ENCODE measurements at places on chromosomes 16 and 17.
A peak's percentile ranks its signal among the peaks of the same experiment; 100 is the strongest.

- DNase-seq = peak; percentile 29
Measured at GRCh38 chr17:47338026-47338425, 14.3 kb downstream of the EFCAB13 start.

GRCh38 chr16:11450136-11450535 is 104.9 kb downstream of the RMI2 start:
- no peak for DNase-seq

GRCh38 chr16:57735755-57736418 is at the start of gene KATNB1:
KATNB1 (plus strand) TSS chr16:57735770; CDS start chr16:57737244, 1,474 bp downstream.
- peak; percentile 37 for DNase-seq

DNA sequence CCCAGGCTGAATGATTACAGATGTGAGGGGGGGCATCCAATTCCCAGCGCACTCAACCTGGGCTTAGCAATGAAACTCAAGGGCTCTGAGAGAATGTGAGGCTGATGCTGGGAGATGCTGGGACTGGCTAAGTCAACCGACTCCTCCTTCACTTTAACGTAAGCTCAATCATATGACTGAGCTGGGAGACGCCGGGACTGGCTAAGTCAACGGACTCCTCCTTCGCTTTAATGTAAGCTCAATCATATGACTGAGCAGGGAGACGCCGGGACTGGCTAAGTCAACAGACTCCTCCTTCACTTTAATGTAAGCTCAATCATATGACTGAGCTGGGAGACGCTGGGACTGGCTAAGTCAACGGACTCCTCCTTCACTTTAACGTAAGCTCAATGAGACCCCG is 179.4 kb downstream of the VPS53 start:
- DNase-seq = no peak

DNA sequence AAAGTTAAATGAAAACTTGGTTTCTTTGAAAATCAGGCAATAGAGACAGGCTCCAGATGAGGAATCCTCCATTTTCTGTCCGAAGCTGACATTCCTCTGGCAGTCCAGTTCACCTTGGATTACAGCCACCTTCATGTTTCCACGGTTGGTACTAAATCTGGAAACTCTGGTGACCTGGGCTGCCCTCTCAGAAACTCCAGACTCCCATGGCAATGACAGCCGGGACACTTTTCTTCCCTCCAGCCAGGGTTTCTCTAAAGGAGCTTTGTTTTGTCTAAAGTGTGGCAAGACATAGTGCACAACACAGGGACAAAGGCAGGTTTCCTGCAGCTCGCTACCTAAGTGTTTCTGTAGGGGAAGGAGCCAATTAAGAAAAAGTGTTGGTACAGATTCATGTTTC is 36.0 kb downstream of the CLUAP1 start:
- no peak for DNase-seq

DNA sequence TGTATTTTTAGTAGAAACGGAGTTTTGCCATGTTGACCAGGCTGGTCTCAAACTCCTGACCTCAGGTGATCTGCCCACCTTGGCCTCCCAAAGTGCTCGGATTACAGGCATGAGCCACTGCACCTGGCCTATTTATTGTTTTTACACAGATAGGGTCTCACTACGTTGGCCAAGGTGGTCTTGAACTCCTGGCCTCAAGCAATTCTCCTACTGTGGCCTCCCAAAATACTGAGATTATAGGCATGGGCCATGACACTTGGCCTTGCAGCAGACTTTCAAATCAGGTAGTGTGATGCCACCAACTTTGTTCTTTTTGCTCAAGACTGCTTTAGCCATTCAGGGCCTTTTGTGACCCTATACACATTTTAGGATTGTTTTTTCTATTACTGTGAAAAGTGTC is 61.7 kb upstream of the INTS2 start:
- DNase-seq = no peak

DNA sequence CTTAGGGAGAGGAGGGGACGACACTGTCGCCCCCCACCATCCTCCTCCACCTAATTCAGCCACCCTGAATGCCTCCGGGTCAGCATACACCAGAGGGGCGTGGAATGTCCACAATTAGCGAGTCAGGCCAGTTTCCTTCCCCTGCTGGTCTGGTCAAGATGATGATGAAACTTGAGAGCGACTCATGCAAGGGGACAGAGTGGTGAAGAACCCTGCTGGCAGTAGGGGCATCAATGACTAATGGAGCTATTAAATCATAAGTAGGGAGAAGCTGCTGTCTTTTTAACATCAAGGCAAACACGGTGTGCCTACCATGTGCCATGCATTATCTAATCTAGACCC is 7.2 kb downstream of the SPACA3 start:
- DNase-seq = peak; percentile 10

GRCh38 chr16:87604634-87605111 is 2.4 kb downstream of the JPH3 start:
- DNase-seq = no peak

GRCh38 chr16:30112197-30113030 is 923 bp downstream of the GDPD3 start:
- no peak for DNase-seq

DNA sequence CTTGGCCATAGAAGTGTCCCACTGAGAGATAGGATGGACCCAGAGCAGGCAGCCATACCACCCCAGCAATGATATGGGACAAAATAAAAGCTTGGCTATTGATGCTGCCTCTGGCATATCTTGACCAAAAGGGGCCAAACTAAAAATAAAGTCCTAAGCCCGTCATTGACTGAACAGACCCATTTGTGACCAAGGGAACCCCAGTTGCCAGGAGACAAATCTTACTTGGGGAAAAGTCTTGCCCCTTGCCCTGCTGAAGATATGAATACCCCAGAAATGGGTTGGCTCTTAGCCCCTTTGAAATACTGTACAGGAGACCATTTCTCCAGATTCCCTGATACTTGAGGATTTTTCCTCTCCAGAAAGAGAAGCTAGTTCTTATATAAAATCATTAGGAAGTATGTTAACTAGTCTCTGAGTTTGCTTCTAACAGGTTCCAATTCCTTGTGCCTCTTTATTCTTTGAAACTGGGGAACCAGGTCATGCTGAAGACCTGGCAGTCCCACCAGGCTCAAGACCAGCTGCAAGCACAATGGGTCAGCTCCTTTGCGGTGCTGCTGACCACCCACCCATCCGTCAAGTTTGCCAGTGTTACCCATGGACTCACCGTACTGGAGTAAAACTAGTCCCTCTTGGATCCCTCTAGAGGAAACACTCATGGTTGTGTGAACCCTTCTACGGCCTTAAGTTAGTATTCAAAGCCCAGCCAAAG is 31.0 kb upstream of the LCMT1 start:
- DNase-seq = no peak

DNA sequence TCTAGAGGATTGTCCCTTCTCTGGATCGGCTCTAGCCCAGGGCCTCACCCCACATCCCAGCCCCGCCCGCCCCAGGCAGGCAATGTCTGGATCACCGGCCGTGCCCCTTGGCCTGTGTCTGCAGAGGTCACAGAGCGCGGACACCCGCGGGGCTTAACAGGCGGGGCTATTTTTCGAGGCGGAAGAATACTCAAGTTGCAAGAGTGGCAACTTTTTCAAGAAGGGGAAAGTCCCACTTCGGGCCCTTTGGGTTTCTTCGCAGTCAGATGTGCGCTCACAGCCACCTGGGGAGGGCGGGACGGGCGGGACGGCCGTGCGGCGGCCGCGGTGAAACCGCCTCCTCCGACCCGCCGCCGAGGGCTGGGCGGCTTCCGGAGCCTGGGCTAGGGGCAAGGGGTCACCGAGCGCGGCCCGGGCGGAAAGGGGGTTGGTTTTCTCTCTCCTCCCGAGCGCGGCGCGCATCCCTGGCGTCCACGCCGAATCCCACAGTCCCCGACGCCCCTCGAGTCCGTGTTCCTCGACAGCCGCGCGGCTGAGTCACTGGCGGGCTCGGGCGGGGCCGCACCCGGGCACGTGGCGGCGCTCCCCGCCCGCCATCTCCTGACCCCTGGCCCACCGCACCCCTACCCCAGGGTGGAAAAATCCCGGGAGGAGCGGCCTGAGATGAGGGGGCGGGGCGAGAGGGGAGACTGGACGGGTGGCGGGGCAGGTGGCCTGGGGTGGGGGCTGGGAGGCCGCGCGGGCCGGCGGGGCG is 1.2 kb upstream of the PFN1 start:
- peak; percentile 74 for DNase-seq

- no peak for DNase-seq
Measured at GRCh38 chr16:53855511-53855910, 151.6 kb downstream of the FTO start.

DNA sequence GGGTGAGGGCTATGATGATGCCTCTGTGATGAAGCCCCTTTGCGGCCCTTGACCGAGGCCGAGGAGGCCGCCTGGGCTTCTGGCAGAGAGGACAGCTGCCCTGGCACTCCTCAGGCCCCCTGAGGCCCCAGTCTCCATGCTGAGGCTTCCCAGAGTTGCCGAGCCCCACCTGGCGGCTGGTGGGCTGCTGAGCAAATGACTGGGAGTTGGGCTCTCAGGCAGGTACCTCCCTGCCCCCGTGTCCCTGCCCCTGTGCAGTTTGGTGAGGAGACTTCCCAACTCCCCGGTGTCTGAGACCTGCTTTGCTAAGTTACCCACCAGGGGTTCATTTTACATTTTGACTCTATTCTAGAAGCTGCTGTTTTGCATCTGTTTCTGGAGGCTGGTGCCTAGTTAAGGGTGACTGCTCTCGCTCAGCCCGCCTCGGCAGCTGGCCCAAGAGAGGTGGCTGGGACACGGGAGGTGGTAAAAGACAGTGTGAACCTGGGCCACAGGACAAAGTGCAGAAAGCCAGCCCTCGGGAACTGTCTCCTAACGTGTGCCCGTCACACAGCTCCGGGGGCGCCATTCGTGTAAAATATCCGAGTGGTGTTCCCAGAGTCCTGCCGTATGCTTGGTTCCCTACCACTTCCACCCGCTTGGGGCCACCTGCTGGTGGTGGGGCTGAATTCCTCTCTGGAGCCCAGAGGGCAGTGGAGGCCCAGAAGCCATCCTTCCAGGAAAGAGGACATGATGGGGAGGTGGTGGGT is 134.5 kb downstream of the RAB11FIP4 start:
- DNase-seq = peak; percentile 22

DNA sequence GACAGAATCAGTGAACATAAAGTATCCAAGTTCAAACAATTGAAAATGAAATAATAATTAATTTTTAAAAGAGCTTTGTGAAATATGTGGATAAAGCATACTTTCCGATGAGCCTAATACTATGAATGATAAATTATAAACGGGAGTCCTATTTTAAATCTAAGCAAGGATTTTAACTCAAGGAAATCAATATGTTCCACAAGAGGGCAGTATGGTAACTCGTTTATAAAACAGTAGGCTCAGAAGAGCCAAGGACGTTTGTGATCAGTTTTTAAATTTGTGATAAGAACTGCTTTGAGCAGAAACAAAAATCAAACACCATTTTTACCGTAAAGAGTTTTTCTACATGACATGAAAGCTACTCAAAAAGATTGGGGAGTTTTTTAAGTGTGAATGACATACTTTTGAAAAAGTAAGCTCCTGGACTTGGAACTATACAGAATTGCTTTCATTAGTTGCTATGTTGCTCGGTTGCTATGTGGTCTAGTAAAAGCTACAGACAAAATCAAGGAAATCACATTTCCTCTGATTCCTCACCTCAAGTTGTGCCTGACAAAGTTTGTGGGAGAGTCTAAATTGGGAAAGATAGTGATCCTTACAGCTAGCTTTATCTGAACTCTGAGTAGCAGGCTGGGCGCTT is 11.8 kb upstream of the TEKT1 start:
- DNase-seq = peak; percentile 57

DNA sequence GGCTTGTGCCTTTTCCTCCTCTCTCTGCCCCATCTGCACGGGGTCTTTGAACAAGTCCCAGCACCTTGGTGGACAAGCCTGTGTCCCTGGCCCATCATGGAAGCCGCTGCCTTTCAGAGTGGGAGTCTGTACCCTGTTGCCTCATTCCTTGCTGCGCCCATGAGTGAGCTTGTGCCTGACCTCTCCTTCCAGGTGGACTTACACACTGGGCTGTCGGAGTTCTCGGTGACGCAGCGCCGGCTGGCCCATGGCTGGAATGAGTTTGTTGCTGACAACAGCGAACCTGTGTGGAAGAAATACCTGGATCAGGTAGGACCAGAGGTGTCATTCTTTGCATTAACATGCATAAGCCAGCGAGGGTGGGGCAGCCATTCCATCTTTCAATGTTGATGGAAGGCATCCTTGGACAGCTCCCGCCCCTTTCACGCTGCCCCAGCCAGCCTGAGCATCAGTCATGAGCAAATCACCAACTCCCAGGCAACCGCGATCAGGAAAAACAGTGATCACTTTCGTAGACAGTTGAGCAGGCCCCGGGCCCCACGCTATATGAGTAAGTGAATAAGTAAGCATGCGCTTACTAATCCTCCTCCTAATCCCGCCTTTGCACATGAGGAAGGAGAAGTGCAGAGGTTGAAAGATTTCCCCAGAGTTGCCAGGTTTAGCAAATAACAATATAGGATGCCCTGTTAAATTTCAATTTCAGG is 36.8 kb downstream of the ATP2C2 start:
- DNase-seq = no peak

GRCh38 chr16:71373073-71373472 is 14.6 kb downstream of the CALB2 start:
- peak; percentile 75 for DNase-seq

GRCh38 chr16:27285676-27286196 is 17.2 kb upstream of the NSMCE1 start:
- DNase-seq = no peak

GRCh38 chr16:80702696-80703095 is 101.7 kb downstream of the CDYL2 start:
- no peak for DNase-seq

DNA sequence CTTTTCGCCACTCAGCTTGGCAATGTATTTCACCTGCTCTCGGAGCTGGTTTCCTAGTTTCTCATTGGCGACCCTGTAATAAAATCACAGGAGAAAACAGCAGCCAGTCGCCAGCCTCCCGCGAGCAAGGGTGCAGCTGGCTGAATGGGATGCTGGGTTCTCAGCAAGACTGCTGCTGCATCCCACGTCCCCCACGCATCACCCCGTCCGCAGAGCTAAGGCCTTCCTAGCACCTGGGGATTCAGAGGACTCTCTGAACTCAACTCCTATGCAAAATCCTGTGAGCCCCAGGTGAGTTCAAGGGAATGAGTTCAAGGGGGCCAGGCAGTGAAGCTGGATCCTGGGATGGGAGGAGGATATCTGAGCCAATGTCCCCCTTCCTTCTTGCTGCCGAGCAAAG is 29.3 kb downstream of the DHX38 start:
- DNase-seq = no peak

DNA sequence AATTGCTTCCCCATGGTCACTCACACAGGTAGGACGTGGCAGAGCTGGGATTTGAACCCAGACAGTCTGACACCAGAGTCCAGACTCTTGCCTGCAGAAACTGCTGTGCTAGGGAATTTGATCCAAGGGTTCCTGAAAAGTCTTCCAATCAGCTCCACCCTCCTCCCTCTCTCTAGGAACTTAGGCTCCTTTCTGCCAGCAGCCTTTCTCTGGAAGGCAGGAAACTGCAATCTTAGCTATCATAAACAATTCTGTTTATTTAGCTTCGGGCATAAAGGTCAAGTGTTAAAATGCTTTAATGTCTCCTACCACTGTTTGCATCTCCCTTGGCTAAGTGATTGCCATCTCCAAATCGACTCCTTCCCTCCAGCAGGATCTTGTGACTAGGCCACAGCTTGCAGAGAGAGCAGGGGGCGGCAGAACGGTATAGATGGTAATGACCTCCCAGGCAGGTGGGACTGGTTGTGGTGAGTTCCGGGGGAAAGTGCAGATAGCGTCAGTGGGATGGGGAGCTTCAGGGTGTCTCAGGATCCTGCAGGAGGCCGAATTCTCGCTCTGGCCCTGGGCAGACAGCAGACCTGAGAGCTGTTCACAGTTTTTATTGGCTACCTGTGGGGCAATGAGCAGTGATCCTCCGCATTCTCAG is 882.4 kb upstream of the EEF2KMT start:
- peak; percentile 41 for DNase-seq
